ENCODE measurements at places on chromosomes 12 and 14. TPM values are rescaled to one million over a fixed set of nuclear protein-coding genes. Genes with fewer than 3 reads are reported as not detected.
A peak's percentile ranks its signal among the peaks of the same experiment; 100 is the strongest.

The RFC5 gene
- 25.6 TPM for total RNA-seq

The CATSPERB gene
- not detected for total RNA-seq

GRCh38 chr12:133226690-133227089, 9.0 kb downstream of the ANHX start:
- no peaks in the 10 kb centered on the region for H3K27me3 ChIP-seq
- H3K27ac ChIP-seq: no peak overlapping the region
- H3K36me3 ChIP-seq: no peaks in the 10 kb centered on the region

GRCh38 chr12:43878050-43878449, 42.2 kb downstream of the TMEM117 start:
- no peak overlapping the region for H3K27ac ChIP-seq
- DNase-seq: no peak
- no peaks in the 10 kb centered on the region for H3K36me3 ChIP-seq
- no peaks in the 10 kb centered on the region for H3K27me3 ChIP-seq

The SDR9C7 gene
- 0.14 TPM for total RNA-seq

The RNASE3 gene
- not detected for total RNA-seq

The MIP gene
- not detected for total RNA-seq

The KRT75 gene
- not detected for total RNA-seq

DNA sequence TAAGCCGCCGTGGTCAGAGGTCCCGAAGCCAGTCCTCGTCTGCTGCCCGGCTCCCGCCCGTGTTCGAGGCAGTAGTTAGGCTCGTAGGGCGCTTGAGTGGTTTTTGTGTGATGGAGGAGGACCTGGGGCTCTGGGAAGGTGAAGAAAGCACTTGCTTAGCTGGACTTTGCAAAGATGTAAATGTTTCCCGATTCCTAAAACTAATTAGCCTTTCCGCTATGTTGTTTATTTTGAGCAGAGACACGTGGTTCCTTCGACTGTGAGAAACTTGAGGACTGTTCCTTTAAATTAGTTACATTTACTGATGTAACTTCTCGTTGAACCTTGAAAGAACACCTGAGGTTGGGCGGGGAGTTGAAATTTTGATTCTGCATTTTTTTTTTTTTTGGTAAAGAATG, 33.9 kb downstream of the MIA2 start:
- no peaks in the 10 kb centered on the region for H3K36me3 ChIP-seq
- H3K4me3 ChIP-seq: peak overlapping the region; percentile 59
- peaks cover 12% of the 10 kb centered on the region for H3K4me1 ChIP-seq
- peak; percentile 23 for DNase-seq
- H3K27ac ChIP-seq: peak overlapping the region; percentile 93

DNA sequence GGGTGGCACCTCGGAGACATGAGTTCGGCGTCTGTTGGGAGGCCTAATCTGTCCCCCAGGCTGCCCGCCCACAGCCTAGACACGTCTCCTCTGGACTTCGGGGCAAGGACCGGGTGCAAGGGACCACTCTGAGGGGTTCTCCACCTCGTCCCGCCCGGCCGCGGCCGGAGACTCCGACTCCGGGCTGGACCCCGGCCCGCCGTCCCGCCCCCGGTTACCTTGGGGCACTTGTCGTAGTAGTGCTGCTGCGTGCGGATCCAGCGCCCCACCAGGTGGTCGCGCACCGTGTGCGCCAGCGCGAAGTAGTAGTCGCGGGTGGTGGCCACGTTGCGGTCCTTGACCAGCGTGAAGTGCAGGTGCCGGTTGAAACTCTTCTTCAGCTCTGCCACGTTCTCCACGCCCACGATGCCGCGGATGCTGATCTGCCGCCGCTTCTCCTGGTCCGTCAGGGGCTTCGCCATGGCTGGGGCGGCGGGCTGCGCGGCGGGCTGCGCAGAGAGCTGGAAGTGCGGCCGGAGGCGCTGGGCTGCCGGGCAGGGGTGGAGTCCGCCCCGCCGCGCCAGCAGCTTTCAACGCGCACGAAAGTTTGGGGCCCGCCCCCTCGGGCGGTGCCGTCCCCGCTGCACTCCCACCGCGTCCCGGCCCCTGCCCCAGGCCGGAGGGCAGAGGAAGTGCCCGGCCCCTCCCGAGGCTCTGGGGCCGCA, at the start of gene PYGL:
PYGL (minus strand) TSS at position 541 of the 704 bp plus-strand sequence; CDS start at position 461, 80 bp downstream.
- peak; percentile 83 for DNase-seq
- no peak within 1 kb of the TSS for H3K27ac ChIP-seq
- no peaks in the 10 kb centered on the region for H3K4me1 ChIP-seq
- H3K4me3 ChIP-seq: peak within 1 kb of the TSS; percentile 44
- no peaks in the 10 kb centered on the region for H3K27me3 ChIP-seq

- H3K4me1 ChIP-seq: no peaks in the 10 kb centered on the region
- no peaks in the 10 kb centered on the region for H3K27me3 ChIP-seq
- H3K36me3 ChIP-seq: no peaks in the 10 kb centered on the region
- H3K4me3 ChIP-seq: no peak overlapping the region
These were observed 12.7 kb upstream of the USP15 start for GRCh38 chr12:62247281-62248045.

The WNT1 gene
- not detected for total RNA-seq

- DNase-seq: peak; percentile 56
- no peaks in the 10 kb centered on the region for H3K4me1 ChIP-seq
- no peaks in the 10 kb centered on the region for H3K36me3 ChIP-seq
- H3K27ac ChIP-seq: no peak overlapping the region
These were observed 80.0 kb downstream of the NTF3 start for GRCh38 chr12:5511644-5512600.

The MYL2 gene
- total RNA-seq: 12.2 TPM

- no peak overlapping the region for H3K4me3 ChIP-seq
- H3K36me3 ChIP-seq: no peaks in the 10 kb centered on the region
- no peak overlapping the region for H3K27ac ChIP-seq
- peaks cover 34% of the 10 kb centered on the region for H3K4me1 ChIP-seq
- no peaks in the 10 kb centered on the region for H3K27me3 ChIP-seq
These were observed 18.6 kb downstream of the RASSF8 start for GRCh38 chr12:25977047-25977446.

The KRT72 gene
- total RNA-seq: not detected

GRCh38 chr12:118061873-118062843, 1.2 kb upstream of the WSB2 start:
- H3K4me1 ChIP-seq: peaks cover 15% of the 10 kb centered on the region
- H3K27ac ChIP-seq: no peak overlapping the region
- no peaks in the 10 kb centered on the region for H3K36me3 ChIP-seq

The TMCC3 gene
- total RNA-seq: 1.3 TPM

- peak overlapping the region; percentile 48 for H3K27ac ChIP-seq
- H3K36me3 ChIP-seq: no peaks in the 10 kb centered on the region
- H3K4me3 ChIP-seq: no peak overlapping the region
- H3K4me1 ChIP-seq: peaks cover 12% of the 10 kb centered on the region
- DNase-seq: peak; percentile 49
- H3K27me3 ChIP-seq: no peaks in the 10 kb centered on the region
These were observed 8.4 kb downstream of the RNU4-2 start for GRCh38 chr12:120283318-120283717.

GRCh38 chr12:130249376-130249775, 87.1 kb downstream of the FZD10 start:
- peaks cover 21% of the 10 kb centered on the region for H3K27me3 ChIP-seq
- H3K36me3 ChIP-seq: no peaks in the 10 kb centered on the region
- no peak overlapping the region for H3K27ac ChIP-seq
- no peak overlapping the region for H3K4me3 ChIP-seq
- DNase-seq: no peak

- no peak overlapping the region for H3K4me3 ChIP-seq
- H3K4me1 ChIP-seq: no peaks in the 10 kb centered on the region
- no peak for DNase-seq
- H3K27ac ChIP-seq: no peak overlapping the region
These were observed 157.7 kb upstream of the AVPR1A start for GRCh38 chr12:63308671-63309070.

The MGAT4C gene
- 0.33 TPM for total RNA-seq

DNA sequence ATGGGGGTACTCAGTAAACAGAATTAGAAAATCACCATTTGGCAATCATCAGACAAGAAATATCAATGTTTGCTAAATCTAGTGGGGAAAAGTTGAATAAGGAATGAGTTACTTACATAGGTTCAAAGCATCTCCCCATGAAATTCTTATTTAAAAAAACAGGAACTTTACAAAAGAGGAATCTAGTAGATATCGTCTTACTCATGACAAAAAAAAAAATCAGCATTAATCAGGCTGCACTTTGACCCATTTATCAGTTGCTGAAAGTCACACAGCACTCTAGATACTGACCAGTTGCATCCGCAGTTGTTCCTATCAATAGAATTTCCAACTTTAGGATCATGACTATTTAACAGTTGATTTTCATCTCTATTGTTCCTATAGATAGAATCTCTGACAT, 5.8 kb upstream of the DICER1 start:
- H3K36me3 ChIP-seq: no peaks in the 10 kb centered on the region
- no peaks in the 10 kb centered on the region for H3K27me3 ChIP-seq
- H3K4me3 ChIP-seq: no peak overlapping the region
- H3K27ac ChIP-seq: no peak overlapping the region
- peaks cover 15% of the 10 kb centered on the region for H3K4me1 ChIP-seq

GRCh38 chr14:72801381-72801812, 92.5 kb downstream of the DPF3 start:
- H3K27ac ChIP-seq: peak overlapping the region; percentile 86
- H3K27me3 ChIP-seq: no peaks in the 10 kb centered on the region
- DNase-seq: no peak
- no peaks in the 10 kb centered on the region for H3K36me3 ChIP-seq
- peaks cover 23% of the 10 kb centered on the region for H3K4me1 ChIP-seq
- H3K4me3 ChIP-seq: no peak overlapping the region

- peaks cover 11% of the 10 kb centered on the region for H3K4me1 ChIP-seq
- DNase-seq: peak; percentile 57
- H3K4me3 ChIP-seq: no peak overlapping the region
- H3K27me3 ChIP-seq: no peaks in the 10 kb centered on the region
- H3K27ac ChIP-seq: no peak overlapping the region
These were observed 132.9 kb upstream of the DAAM1 start for GRCh38 chr14:59055439-59056045.

The SINHCAF gene
- total RNA-seq: 176 TPM

The RACGAP1 gene
- total RNA-seq: 10.4 TPM

DNA sequence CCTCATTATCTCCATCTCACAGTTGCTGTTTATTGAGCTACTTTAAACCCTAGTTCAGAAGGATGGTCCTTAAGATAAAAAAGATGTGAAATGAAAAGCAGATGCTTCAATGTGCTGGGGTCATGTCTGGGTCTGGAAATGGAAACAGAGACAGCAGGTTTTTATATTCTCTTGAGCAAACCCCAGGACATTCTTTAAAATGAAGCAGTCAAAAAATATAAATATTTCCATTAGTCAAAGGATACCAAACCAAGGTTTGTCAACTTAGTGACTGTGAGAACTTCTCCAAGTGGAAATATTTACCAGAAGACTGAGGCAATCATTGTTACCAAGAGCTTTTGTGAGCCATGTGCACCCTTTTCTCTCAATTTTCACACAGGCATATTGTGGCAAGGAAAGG, 102.5 kb upstream of the DIO2 start:
- no peaks in the 10 kb centered on the region for H3K27me3 ChIP-seq
- H3K4me3 ChIP-seq: no peak overlapping the region
- DNase-seq: no peak
- no peaks in the 10 kb centered on the region for H3K4me1 ChIP-seq
- no peaks in the 10 kb centered on the region for H3K36me3 ChIP-seq

DNA sequence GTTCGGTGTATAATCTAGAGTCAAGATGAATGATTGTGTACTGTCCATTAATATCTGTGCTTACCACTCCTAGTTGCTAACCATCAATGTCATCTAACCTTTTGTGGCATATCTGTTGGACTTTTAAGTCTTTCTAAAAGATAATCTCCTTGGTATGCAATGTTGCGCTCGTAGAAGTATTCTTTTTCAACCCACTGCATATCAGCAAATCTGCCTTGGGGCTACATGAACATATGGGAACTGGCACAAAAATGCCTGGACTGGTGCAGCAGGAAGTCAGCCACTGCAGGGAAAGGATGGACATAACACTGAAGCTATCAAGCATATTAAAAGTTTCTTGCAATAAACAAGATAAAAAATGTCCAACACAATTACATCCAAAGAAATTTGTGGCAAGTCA, 124.3 kb upstream of the SLC38A4 start:
- no peaks in the 10 kb centered on the region for H3K4me1 ChIP-seq
- H3K36me3 ChIP-seq: no peaks in the 10 kb centered on the region
- no peak for DNase-seq
- no peak overlapping the region for H3K4me3 ChIP-seq
- no peak overlapping the region for H3K27ac ChIP-seq

DNA sequence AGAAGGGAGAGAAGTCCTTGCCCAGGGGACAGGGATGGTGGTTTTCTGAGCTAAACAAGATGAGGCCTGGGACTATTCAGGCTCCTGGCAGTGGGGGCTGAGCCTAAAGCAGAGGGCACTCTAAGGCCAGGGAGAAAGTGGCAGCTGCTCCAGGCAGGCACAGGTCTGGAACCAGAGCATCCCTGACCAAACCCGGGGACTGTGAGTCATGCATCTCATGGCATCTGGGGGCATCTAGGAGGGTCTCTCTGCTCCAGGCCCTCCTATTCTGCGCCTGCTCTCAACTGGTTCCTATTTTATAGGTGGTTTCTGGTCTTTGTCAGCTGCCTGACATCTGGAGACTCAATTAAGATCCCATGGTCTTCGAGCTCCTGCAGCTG, 11.6 kb downstream of the KRT7 start:
- no peak overlapping the region for H3K27ac ChIP-seq
- no peaks in the 10 kb centered on the region for H3K4me1 ChIP-seq
- H3K27me3 ChIP-seq: peaks cover 64% of the 10 kb centered on the region
- no peak overlapping the region for H3K4me3 ChIP-seq
- H3K36me3 ChIP-seq: no peaks in the 10 kb centered on the region

The HOXC4 gene
- total RNA-seq: not detected

GRCh38 chr14:68792678-68792978, 239 bp downstream of the ZFP36L1 start:
- H3K4me1 ChIP-seq: peaks cover 35% of the 10 kb centered on the region
- peak overlapping the region; percentile 98 for H3K27ac ChIP-seq
- DNase-seq: no peak
- peaks cover 35% of the 10 kb centered on the region for H3K36me3 ChIP-seq

The SPX gene
- 1.5 TPM for total RNA-seq

The MYO1H gene
- 0.21 TPM for total RNA-seq

- H3K4me3 ChIP-seq: no peak overlapping the region
- H3K27ac ChIP-seq: no peak overlapping the region
- H3K4me1 ChIP-seq: no peaks in the 10 kb centered on the region
These were observed 22.1 kb downstream of the FGD6 start for GRCh38 chr12:95195122-95195521.

DNA sequence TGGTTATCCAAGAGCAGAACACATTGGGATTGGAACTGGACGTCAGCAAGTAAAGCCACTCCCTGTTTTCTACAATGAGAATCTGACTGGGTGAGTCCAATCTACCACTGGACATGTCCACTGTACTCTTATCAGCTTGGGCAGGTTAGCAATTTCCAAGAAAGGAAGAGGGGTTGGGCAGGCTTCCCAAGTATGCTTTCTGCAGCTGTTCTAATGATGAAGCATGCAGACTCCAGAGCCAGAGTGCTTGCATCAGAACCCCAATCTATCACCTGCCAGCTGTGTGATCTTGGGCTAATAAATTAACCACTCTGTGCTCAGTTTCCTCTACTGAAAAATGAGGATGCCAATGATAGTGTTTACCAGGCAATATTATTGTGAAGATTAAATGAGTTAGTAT, 92.0 kb downstream of the EMP1 start:
- no peak overlapping the region for H3K4me3 ChIP-seq
- H3K36me3 ChIP-seq: no peaks in the 10 kb centered on the region
- H3K4me1 ChIP-seq: no peaks in the 10 kb centered on the region
- H3K27me3 ChIP-seq: no peaks in the 10 kb centered on the region

GRCh38 chr12:75553836-75554555, 42.6 kb upstream of the KRR1 start:
- peaks cover 31% of the 10 kb centered on the region for H3K4me1 ChIP-seq
- H3K27ac ChIP-seq: peak overlapping the region; percentile 94
- no peaks in the 10 kb centered on the region for H3K36me3 ChIP-seq
- DNase-seq: no peak
- H3K27me3 ChIP-seq: no peaks in the 10 kb centered on the region
- no peak overlapping the region for H3K4me3 ChIP-seq

Data from cardiac muscle cell (in vitro differentiated cells and primary cell).